Activated CD4-positive, CD25-positive, alpha-beta regulatory T cell (primary cell): ENCODE measurements at places on chromosomes 1 and 21.

DNA sequence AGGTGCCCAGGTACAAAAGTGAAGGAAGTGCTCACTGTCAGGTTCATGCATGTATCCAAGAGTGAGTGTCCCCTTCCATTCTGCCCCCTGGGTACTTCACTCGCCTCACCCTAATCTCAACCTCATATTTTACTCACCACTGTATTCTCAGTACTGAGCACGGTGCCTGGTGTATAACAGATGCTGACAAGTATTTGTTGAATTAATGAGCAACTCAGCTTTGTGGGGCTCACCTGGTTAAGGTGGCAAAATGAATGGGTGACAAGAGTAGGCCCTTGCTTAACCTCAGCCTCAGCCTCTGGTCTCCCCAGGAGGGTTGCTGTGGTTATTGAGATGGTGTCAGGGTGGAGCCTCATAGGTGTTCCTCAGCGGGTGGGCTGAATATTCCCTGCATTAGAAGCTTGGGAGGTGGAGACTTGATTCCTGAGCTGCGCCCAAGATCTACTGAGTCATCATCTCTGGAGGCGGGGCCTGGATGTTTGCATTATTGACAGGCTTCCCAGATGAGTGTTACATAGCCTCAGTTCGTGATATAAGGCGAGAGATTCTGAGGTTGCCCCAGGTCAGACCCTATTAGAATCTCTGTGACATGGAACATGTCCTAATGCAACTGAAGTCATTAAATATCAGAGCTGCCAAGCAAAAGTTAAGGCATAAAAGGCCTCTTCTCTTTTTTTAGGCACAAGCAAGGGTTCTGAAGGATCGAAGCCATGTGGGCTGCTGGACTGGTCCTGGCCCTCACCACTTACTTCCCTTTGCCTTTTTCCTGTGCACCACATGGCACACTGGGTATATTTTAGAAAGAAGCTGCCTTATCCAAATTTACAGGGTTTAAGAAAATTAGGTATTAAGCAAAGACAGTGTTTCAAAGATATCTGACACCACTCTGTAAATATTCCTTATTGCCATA, 39.2 kb downstream of the SYT6 start:
- DNase-seq = no peak

GRCh38 chr21:33029385-33029921, 3.7 kb downstream of the OLIG2 start:
- no peak for DNase-seq

GRCh38 chr1:222754366-222755139, 17.6 kb downstream of the FAM177B start:
- DNase-seq = no peak

DNA sequence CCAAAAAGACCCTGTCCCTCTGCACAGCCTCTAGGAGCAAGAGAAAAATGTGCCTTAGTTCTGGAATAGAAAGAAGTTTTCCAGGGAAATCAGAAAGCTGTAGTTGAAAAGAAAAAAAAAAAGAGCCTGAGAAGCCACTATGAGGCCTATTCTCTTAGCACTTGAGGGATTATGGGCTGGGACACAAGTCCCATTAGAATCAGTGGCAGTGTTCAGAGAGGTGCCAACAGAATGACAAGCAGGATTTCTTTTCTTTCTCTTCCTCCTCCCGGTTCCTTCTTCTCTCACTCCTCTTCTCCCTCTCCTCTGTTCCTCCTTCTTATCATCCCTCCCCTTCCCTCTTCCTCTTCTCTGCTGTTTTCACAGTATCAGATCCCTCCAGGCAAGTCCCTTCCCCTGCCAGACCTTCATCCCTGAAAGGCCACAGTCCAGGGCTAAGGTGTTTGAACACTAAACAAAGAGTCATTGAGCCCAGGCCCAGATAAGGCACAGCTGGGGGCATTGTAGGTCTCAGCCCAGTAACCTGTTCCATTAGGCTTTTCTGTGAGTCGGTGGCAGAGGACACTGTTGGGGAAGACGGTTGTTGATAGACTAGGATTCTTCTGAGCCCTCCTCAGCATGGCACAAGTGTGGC, 64.7 kb upstream of the LPGAT1 start:
- no peak for DNase-seq

DNA sequence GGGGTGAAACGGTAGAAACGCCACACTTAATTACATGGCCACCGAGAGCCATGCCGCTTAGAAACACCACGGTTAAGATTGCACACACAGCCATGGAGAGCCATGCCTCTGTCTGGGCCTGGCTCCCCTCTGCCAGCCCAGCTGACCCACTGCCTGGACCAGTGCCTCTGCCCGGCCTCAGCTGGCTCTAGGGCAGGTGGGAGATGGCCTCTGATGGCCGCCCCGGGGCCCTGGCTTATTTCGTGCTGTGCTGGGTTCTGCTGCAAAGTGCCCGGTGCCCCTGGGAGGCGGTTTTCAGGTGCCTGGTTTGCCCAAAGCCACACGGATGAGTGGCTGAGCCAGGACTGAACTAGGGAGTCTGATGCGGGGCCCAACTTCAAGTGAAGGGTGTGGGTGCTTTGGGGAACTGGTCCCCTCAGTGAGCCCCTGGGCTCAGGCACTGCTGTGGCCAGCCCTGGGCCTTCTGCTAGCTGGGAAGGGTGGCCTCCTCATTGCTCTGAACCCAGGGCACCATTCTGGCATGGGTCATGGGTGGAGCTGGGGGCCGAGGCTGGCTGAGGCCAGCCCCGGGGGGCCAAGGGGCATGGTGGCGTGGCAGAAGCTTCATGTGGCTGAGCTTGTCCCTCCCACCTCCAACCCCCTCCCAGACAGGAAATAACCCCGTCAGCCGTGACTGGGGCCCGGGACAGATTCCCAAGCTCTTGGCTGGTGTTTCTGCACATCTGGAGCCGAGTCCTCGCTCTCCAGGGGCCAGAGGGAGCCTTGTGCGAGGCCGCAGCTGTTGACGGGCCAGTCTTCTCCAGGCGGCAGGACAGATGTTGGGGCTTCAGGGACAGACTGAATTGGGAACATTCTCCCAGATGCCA, 1.9 kb upstream of the GPR153 start:
- no peak for DNase-seq

GRCh38 chr1:115448282-115449044, 110.4 kb upstream of the NGF start:
- DNase-seq = no peak

DNA sequence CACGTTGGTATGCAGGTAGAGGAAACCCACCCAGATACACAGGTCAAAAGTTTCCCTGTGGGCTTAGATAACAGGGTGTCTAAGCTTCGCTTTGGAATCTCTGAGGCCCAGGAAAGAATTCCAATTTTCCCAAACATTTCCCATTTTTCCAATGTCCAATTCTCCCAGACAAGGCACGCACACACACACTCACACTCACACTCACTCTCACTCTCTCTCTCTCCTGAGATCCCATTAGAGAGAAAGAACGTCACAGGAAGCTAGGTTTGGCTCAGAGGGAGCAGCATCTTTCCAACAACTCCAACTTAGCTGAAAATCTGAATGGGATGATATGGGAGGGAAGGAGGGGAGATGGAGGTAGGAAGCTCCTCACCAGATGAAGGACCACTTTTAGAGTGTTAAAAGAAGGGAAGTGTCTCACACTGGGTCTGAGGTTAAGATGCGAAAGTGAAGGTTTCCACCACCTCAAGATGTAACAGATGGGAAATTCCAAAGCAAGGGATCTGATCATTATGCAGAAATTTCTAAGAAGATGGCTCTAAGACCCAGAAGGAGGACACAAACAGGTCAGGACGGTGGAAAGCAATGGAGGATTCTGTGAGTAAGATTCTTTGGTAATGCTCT, 63.5 kb downstream of the GNG12 start:
- DNase-seq = no peak

DNA sequence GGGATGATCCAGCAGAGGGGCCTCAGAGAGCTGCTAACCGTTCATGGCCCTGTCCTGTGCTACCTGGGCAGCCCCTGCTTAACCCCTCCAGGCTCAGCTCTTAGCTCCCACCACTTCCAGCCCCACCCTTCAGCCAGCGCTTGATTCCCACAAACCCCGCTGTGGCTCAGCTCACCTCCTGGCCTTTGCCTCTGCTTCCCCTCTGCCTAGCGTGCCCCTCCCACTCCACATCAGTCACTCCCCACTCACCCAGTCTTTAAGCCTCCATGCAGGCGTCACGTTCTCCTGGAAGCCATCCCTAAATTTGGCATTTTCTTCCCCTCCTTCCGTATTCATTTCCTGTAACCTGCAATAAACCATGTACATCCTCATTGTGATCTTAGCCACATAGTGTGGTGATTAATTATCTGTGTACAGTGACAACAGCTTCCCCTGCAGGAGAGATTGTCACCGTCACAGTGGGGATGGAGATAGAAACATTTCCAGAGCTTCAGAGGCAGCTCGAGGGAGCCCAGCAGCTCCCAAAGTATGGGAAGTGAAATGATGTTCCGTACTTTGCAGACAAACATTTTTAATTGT, 65.5 kb downstream of the EPHB2 start:
- DNase-seq = no peak

GRCh38 chr1:225842074-225842473, 32.1 kb downstream of the EPHX1 start:
- no peak for DNase-seq

DNA sequence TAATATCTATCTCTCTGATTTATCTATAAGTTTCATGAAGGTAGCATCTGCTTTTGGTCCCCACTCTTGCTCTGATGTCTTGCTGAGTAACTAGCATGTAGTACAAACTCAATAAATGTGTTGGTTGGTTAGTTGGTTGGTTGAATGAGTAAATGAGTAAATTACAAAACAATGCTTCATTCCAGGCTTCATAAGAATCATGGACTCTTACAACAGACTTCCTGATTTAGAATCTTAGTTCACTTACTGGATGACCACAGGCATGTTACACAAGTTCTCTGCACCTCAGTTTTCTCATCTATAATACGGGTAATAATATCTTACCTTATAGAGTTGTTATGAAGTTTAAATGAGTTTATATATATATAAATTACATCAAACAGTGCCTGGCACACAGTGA, 98.6 kb downstream of the ZNF281 start:
- DNase-seq = no peak
